ENCODE measurements at places on chromosomes 5 and 9.

DNA sequence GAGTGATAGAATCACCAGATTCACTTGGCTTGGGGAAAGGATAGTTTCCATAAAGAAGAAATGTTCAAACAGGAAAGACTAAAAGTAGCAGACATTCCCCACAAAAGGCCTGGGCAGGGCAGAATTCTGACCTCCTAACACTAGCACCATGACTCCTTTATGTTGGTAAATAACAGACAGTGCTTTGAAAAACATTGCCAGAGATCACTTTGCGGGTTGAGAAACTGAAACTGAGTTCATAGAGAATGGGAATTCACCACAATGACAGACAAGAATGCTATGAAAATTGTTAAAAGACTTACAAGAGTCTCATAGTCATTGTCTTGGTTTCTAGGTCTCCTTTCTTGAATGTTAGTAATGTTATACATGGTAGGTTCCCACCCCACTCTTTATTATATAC, 172.5 kb upstream of the GLRA1 start:
- DNase-seq = no peak

GRCh38 chr5:57772512-57772911, 289.9 kb upstream of the ACTBL2 start:
- DNase-seq = no peak

GRCh38 chr9:127974769-127975261, 6.0 kb downstream of the EEIG1 start:
- DNase-seq = peak; percentile 48

DNA sequence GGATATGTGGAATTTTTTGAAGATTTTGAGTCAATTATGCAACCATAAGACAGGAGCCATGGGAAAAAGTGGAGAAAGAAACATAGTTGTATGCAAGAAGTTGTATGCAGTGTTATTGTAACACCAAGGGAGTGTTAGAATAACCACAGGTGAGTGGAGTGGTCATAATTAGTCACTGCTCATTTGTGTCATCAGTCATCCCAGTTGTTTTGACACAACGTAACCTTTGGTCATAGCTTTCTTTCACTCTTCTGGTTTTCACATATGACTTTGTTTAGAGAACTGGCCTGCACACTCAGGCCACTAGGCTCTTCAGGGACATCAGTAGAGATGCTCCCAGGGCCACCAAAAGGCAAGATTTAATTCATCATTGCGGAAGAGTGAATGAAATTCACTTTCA, 158.7 kb upstream of the HMHB1 start:
- DNase-seq = no peak

GRCh38 chr9:121886759-121887485, 206.2 kb downstream of the TTLL11 start:
- DNase-seq = peak; percentile 6
